ENCODE measurements at places on chromosomes 7 and 10.

- DNase-seq = no peak
These were observed 57.0 kb upstream of the GLCCI1 start for GRCh38 chr7:7911369-7912123.

GRCh38 chr10:23325132-23325531 is 19.5 kb downstream of the C10orf67 start:
- DNase-seq = no peak

DNA sequence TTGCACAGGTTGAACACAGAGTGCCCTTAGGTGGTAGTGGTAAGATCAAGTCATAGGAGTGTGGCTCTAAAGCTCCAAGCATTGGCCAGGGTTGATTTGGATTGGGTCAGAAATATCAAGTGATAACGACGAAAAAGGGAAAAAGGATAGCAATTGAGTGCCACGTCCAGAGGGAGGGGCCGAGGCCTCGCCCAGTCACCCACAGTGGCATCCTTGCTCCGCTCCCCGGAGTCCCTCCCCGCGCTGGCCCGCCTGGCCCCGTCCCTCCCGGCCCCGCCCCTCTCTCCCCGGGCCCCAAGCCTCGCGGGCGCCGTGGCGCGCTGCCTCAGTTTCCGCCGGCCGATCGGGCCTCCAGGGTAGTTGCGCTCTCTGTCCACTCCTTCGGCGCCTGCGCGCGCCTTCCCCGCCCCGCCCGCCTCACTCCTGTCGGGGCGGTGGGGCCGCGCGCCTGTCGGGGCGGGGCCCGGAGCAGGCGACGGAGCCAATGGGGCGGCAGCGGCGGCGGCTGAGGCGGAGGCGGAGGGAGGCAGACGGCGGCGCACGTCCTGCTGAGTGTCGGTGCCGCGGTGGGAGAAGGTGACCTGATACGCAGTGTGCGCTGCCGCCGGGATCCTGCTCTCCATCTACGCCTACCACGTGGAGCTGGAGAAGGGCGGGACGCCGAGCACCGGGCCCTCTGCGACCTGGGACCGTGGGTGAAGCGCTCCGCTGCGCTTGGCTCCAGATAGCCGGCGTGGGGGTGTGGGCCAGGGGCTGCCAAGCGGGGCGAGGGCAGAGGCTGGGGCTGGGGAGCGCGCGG is 209.1 kb upstream of the ZNF722 start:
- DNase-seq = no peak

DNA sequence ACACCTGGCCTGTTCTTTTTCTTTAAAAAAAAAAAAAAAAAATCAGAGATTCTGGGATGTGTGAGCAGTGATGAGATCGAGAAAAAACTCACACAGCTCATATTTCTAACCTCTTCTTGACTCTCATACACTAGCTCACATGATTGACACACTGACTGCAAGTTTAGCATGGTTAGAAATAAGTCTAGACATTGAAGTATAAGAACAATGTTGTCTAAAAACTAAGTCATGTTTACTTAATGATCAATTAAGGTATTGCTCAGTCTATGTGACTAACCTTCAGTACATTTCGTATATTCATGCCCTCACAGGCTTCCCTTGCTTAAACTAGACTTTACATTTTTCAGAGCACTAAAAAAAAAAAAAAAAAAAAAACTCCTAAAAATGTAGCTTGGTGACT is 775.1 kb downstream of the GATA3 start:
- DNase-seq = no peak

DNA sequence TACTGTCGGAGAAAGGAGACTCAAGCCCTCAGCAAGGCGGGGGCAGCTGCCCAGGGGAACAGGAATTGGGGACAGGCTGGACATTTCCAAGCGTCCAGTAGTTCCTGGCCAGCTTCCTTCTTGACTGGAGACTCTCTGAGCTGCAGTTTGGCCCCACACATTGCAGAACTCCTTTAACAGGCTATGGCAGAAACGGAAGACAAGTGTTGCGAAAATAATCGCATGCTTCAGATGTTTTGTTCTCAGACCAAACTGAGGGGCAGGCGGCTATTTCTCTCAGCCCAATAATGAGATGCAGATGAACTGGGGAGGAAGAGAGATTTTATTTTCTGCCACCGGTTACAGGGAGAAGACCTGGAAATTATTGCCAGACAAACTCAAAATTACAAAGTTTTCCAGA is 88.0 kb upstream of the PFKP start:
- no peak for DNase-seq

DNA sequence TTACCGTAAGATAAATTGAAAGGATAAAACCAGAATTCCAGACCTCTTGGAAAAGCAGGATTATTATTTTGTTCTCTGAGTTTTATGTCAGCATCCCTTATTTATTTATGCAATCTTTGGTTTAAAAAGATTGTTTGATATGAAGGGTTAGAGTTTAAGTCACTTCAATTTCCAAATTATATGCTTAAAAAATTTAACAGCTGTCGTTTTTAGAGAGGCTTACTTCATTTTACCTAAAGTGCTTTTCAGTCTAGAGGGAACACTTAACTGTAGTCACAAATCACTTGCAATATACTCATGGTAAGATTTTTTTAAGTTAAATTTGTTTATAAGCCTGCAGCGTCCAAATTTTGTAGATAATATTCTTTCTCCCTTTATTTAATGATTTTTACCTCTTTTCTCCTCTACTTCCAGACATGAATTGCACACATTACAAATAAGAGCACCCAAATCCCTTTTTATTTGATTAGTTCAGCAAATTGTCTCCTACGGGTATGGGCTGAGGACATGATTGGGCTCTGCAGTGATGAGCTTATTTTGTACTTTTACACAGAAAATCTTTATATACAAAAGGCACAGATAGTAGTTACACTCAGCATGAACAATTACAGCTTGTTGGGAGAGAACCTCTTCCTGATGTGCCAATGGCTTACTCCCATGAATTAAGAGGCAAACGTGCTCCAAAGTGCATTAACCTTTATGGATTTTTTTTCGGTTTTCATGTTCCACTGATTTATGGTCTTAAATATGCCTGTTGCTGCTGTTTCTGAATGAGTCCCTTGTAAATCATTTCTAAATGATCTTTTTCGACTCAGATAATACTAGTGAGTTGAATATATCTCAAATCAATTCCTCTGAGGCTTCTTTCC is 319.3 kb upstream of the LRGUK start:
- DNase-seq = no peak
